HCT116 (cell line): ENCODE measurements at places on chromosomes 5 and 9. TPM values are rescaled to one million over a fixed set of nuclear protein-coding genes. Genes with fewer than 3 reads are reported as not detected.

- no peaks in the 10 kb centered on the region for H3K4me1 ChIP-seq
- H3K36me3 ChIP-seq, result peaks cover 10% of the 10 kb centered on the region; the same call in 1 of the 2 replicates
- H3K4me3 ChIP-seq, result no peak overlapping the region
- no peak for DNase-seq
Measured at GRCh38 chr5:41918105-41918504, 7.0 kb upstream of the FBXO4 start.

DNA sequence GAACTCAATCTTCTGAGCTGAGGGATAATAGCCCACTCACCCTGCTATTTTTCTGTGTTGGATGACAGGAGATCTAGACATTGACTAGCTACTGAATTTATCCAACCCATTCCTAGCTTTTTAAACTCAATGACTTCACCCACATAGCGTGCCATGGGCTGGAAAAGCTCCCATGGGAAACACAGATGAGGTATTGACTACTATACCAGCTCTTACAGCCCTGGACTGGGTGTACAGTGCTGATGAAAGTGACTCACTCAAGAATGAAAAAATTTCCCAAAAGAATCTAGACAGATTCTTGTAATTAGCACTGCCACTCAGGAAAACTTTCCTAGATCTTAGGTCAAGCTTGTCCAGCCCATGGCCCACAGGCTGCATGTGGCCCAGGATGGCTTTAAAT, 72.7 kb upstream of the NREP start:
- no peak overlapping the region for H3K27ac ChIP-seq
- no peak overlapping the region for H3K4me3 ChIP-seq
- no peaks in the 10 kb centered on the region for H3K36me3 ChIP-seq
- no peaks in the 10 kb centered on the region for H3K27me3 ChIP-seq
- no peaks in the 10 kb centered on the region for H3K4me1 ChIP-seq

GRCh38 chr5:96468956-96469355, 35.9 kb upstream of the PCSK1 start:
- H3K27ac ChIP-seq, result no peak overlapping the region
- no peaks in the 10 kb centered on the region for H3K36me3 ChIP-seq
- H3K4me1 ChIP-seq, result no peaks in the 10 kb centered on the region
- DNase-seq, result no peak
- H3K27me3 ChIP-seq, result peaks cover 9% of the 10 kb centered on the region; the same call in 1 of the 2 replicates
- no peak overlapping the region for H3K4me3 ChIP-seq

The ADAMTSL2 gene
- total RNA-seq, result not detected

DNA sequence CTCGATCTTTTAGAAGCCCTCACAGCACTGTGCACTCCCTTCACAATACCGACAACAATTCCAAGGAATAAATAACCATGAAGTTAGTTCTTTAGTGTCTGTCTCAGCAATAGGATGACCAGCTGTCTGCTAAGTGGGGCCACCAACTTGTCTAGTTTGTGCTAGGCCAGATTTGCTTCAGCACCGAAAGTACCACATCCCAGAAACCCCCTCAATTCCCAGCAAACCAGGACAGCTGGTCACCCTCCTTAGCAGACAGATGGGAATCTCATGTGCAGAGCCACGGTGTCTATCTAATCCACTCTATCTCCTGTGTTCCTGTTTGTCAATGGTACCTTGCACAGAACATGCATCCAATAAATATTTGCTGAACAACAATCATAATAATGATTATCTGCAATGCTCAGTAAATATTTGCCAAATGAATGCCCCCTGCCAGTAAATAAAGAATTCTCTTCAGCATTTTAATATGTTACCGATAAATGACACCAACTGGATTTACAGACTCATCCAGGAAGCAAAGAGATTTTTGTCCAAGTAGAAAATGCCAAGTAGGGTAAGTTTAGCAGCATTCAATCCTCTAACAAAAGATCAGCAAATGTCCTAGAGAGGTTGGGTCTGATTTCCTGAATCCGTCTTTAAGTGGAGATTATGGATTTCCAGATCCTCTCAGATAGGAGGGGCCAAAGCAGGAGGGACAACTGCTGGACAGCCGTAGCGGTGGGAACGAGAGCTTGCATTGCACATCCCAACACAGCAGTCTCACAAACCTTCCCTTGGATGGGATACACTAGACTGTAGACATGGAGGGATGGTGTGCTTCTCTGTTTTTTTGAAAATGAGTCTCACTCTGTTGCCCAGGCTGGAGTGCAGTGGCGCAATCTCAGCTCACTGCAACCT, 51.9 kb upstream of the ANKRD33B start:
- H3K27ac ChIP-seq, result no peak overlapping the region
- no peak for DNase-seq
- no peaks in the 10 kb centered on the region for H3K36me3 ChIP-seq
- H3K4me1 ChIP-seq, result peaks cover 6% of the 10 kb centered on the region

DNA sequence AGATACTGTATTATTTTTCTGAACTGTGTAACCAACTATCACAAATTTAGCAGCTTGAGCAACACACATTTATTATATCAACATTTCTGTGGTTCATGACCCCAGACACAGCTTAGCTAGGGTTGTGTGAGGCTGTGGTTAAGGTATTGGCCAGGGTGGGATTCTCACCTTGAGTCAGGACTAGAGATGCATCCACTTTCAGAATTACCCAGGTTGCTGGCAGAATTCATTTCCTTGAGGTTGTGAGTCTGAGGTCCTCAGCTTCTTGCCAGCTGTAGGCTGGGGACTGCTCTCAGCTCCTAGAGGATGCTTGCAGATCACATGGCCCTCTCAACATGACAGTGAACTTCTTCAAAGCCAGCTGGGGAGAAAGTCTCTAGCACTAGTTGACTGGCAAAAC, 122.5 kb upstream of the RASGRF2 start:
- H3K4me3 ChIP-seq, result no peak overlapping the region
- H3K27ac ChIP-seq, result no peak overlapping the region
- no peaks in the 10 kb centered on the region for H3K27me3 ChIP-seq
- no peaks in the 10 kb centered on the region for H3K36me3 ChIP-seq
